Activated T-helper 2 cell treated with anti-CD3 and anti-CD28 coated beads, Interferon-gamma antibody, Interleukin-2, Interleukin-4, amounts not matched to agents 10 μg/mL and 5 μg/mL and 100 μg/mL, durations not matched to agents 14 hours and 24 hours and 36 hours (primary cell): ENCODE measurements at places on chromosomes 1 and 21. TPM values are rescaled to one million over a fixed set of nuclear protein-coding genes. Genes with fewer than 3 reads are reported as not detected.

DNA sequence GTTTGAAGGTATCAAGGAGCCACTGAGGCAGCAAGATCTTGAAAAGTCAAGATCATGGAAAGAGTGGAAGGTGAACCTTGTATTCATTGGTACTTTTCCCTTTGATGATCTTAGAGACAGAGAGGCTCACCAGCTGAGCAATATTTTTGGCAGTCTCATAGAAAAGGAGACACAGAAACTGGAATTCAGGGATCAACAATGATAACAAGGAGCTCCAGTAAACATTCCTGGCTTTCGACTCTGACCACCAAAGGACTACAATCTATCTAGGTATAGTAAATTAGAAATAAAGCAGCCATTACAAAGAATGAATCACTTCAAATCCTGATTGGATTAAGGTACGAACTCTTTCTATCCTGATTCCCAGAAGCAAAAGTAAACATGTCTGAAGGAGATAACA lies 615.4 kb downstream of the KIF26B start:
- DNase-seq: no peak

DNA sequence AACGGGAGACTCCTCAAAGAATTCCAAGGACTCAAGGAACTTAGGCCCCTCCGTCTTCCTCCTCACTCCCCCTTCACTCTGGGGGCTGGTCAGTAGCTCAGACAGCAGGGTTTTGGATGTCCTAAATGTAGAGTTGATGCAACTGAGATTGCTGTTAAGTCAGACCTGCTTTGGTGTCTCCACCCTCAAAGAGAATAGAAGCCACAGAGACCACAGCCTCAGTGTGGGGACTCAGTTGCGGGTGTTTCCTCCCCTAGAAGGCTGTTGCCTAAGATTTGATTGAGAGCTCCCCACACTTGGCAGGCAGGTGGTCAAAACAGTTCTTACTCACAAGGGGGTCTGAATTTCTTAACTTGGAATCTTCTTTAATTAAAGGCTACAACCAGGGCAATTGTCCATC lies 7.6 kb downstream of the MAN1C1 start:
- no peak for DNase-seq

DNA sequence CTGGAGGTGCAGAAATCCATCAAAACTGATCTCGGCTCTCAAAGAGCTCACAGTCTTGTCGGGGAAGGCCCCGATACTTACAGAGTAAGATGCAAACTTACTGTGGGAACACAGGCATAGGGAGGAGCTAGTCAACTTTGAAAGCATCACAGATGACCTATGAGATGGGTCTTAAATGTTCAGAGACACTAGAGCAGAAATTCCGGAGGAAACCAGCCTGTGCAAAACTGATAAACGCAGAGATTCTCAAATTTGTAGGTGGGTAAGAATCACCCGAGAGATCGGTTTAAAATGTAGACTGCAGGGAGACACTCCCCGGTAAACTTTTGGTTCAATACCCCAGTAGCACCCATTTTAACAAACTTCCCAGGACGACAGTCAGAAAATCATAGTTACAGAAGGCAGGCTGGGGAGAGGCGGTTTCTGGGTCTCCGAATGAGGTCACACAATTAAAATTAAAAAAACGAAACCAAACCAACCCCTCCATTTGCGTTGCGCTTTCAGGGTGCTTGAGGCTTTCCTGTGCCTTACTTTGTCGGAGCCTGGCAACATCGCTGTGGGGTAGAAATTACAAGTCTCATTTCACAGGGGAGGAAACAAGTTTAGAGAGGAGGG lies 755 bp upstream of the THRAP3 start:
- no peak for DNase-seq

GRCh38 chr21:44063151-44063912 lies 43.9 kb upstream of the PWP2 start:
- no peak for DNase-seq

GRCh38 chr1:17045634-17046333 lies 8.0 kb downstream of the SDHB start:
- DNase-seq: no peak

DNA sequence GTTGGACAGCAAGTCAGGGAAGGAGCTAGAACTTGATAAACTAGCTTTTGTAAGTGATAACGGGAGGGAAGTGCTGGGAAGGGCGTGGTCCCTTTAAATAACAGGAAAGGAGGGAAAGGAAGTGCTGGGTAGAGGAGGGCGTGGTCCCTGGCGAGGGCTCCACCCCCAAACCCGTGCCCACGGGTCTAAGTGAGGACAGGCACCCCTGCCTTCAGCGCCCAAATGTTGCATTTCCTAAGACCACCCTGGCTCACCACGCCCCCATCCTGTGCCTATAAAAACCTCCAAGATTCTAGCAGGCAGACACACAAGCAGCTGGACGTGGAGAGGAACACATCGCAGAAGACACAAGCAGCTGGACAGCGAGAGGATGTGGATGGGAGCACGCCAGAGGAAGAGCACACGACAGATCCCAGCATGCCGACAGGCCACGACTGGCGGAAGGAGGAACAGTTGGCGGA lies 58.5 kb downstream of the PALMD start:
- DNase-seq: no peak

- peak; percentile 82 for DNase-seq
Observed at GRCh38 chr1:109667452-109668122, at the start of gene GSTM2. Gene GSTM2, plus strand, starts transcription at chr1:109668057. Its CDS starts 59 bp downstream, at chr1:109668116.

GRCh38 chr1:53459321-53460175 lies at the start of gene DMRTB1:
Gene DMRTB1, plus strand, starts transcription at chr1:53459399. Its CDS starts 55 bp downstream, at chr1:53459454.
- DNase-seq: no peak

- DNase-seq: no peak
Observed at GRCh38 chr21:37060296-37060695, 12.6 kb downstream of the PIGP start.

DNA sequence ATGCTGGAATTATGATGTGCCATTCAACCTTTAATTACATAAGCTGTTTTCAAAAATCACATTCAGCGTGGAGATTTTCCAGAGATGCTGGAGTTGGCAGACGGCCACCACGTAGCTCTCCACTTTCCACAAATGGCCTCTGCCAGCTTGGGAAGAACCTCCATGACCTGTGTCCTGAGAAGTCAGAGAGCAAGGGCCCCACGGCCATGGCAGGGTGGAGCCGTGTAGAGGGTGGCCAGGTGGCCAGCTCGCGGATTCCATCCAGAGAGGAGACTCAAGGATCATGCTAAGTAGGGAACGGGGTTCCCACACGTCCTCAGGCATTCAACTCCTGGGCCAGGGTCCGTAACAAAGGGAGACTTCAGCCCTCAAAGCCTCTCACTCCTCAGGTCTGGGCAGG lies 1.3 kb upstream of the GALE start:
- DNase-seq: no peak

- DNase-seq: no peak
Observed at GRCh38 chr1:180456191-180456590, 46.2 kb downstream of the ACBD6 start.

- no peak for DNase-seq
Observed at GRCh38 chr1:183567584-183567983, 22.7 kb downstream of the NCF2 start.

DNA sequence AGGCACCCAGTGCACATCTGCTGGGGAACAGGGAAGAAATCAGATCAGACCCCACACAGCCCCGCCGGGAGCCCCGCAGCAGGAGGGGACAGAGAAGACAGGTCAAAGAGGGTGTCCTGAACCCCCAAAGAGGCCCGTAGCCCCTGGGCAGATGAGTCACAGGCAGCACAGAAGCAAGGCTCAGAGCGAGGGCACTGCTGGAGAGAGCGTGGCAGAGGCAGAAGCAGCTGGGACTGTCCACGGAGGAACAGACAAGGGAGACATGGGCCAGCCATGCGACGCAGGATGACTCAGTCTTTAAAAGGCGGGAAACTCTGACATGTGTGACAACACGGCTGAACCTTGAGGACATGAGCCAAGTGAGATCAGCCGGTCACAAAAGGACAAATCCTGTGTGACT lies 14.5 kb upstream of the PRDM16 start:
- DNase-seq: no peak

- peak; percentile 10 for DNase-seq
Observed at GRCh38 chr1:170562646-170563338, 30.8 kb downstream of the GORAB start.

GRCh38 chr1:236287356-236287755 lies 5.6 kb upstream of the ERO1B start:
- no peak for DNase-seq

- DNase-seq: no peak
Observed at GRCh38 chr1:168520832-168521231, 23.0 kb downstream of the XCL2 start.

DNA sequence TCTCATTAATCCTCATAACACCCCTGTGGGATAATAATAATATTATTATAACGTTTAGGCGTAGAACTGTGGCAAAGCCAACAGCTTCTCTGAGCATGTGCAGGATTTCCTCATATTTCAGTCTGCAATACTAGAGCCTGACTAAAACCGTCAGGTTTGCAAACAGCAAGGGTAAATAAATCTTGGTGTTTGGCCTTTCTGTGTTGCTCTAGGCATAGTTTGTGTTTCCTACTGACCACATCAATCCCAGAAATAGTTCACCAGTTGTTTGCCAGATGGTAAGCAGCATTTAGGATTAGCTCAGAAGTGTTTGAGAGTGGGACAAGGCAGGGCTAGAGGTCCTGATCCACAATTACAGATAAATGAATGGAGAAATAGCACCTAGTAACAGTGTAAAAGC lies 2.8 kb upstream of the KCNA3 start:
- DNase-seq: no peak

DNA sequence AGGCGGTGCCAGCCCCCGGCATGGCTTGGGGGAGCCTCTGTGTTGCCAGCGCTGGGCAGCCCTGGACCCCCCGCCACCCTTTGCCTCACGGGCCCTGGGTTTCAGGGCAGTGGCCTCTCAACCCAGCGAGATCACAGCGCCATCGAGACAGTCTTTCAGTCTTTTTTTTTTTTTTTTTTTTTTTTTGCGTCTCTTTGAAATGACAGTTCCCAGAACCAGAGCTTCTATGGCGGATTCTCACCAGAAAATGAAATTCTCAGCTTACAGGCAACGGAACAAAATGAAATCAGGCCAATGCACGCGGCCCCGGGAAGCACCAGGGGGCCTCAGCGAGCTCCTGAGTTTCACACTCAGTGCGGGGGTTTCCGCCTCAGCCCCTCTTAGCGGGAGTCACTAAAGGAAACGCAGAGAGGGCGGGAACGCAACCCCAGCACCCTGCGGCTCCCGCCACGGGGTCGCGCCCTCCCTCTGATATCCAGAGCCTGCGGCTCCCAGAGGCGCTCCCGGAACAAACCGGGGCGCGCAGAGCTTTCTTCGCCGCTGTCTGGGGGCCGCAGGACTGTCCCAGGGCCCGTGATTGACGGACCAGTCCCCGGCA lies 8.0 kb upstream of the COL6A1 start:
- peak; percentile 61 for DNase-seq

DNA sequence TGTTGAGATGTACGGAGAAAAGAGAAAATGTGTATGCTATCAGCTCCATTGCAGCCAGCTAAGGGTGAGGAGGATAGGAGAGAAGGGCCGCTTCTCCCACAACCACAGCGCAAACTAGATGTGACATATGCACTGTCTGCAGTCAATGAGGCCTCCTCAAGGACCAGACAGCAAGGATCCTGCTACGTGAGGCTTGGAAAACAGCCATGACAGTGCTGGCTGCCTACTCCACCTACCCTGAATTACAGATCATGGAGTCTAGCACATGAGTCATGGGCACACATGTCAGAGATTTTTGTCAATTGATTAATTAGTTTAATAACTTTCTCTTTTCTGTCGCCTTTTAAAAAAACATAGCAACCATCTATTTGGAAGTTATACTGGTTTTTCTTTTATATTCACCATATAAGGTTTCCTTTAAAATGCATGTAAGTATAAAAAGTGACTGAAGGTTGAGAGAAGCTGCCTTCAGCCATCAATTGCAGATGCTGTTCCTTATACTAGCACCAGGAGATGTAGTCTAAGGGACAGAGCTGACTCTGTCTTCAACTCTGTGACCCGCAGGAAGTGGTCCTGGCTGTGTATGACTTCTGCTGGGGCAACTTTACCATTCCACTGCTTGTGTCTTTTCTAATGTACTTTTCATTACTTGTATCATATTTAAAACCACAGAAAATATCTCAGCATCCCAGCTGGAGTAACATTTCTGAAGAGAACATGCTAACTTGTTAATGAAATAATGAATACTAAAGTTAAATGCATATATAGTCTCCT lies 3.1 kb downstream of the VPS26C start:
- DNase-seq: no peak

DNA sequence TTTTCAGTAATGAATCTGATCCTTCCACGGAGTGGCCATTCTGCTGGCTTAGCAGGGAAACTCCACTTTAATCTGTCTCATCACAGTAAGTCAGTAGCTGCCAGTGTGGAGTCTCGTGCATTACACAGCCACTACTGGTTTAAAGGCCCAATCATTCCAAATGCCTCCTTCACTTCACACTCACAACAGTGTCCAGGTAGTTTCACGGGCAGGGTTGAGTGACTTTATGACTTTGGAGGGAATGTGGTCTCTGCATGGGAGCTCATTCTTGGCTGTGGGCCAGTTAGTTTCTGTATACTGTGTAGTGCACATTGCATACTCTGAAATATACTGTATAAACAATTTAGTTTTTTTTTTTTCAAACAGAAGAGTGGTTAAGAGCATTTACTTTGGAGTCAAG lies 34.6 kb upstream of the C1orf87 start:
- no peak for DNase-seq

DNA sequence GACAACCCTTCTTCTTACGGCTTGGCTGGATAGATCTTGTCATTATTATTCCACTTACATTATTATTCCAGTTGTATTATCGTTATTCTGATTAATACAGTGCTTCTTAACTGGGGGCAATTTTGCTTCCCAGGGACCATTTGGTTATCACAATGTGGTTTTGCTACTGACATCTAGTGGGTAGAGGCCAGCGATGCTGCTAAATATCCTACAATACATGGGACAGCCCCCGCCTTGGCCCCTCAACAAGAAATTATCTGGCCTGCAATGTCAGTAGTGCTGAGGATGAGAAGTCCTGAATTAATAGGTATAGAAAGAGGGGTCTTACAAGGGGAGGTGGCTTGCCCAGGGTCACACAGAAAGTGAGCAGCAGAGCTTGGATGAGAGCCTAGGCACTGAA lies 105.6 kb downstream of the PTPRU start:
- DNase-seq: no peak

- no peak for DNase-seq
Observed at GRCh38 chr1:182337736-182338571, 53.6 kb downstream of the GLUL start.

DNA sequence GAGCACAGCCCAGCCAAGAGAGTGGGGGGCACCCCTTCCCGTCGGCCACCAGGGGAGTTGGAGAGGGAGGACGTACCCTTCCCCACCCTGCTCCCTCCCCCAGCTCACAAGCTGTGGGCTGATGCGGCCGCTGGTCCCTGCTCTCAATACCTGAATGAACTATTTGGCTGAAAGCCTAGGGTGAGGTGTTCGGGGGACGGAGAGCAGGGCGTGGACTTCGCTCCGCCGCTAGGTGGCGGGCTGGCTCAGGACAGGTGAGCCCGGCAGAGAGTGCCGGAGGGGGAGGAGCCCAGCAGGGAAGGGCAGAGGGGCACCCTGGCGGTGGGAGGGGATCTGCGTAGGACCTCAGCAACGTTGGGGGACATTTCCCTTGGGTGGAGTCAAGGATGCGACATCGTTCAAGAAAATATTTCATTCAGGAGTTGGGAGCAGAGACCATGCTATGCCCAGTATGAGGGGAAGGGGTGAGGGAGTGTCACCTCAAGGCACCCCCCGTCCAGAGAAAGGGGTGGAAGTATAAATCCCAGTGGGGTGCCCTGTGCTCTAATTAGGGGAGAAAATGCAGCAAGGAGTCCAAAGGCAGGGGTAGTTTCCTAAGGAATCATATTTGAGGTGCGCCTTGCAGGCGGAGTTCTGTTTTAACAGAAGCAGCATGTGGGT lies 12.0 kb upstream of the RHBG start:
- peak; percentile 61 for DNase-seq

The CD84 gene
- total RNA-seq: 14.1 and 14.9 TPM in 2 replicates

The ZYG11A gene
- total RNA-seq: 0.30 and 0.37 TPM in 2 replicates

The KRTAP10-4 gene
- total RNA-seq: not detected in 2 replicates

The OSCP1 gene
- total RNA-seq: 0.59 and 1.2 TPM in 2 replicates

The TCHH gene
- total RNA-seq: 0.02 TPM in 1 of 2 replicates, not detected in the other

The ATP13A2 gene
- 47.6 and 50.2 TPM in 2 replicates for total RNA-seq
